ENCODE measurements at places on chromosomes 4 and X. TPM values are rescaled to one million over a fixed set of nuclear protein-coding genes. Genes with fewer than 3 reads are reported as not detected.

DNA sequence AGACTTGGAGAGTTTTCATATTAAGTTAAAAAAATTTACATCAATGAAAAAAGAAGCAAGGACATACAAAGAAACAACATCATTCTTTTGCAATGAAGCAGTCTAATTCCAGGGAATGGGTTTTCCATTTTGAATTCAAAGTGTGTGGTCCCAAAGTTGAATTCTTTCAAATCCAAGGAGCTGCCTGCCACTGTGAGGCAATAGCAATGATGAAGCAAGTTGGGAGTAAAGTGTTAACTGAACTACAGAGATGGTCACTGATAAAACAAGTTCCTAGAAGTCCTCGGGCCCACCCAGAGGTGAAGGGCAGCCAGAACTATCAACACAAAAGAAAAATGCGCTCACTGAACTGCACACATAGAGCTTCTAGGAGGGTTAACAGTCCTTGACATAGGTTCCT lies 115.9 kb downstream of the RAB28 start:
- DNase-seq, result no peak

DNA sequence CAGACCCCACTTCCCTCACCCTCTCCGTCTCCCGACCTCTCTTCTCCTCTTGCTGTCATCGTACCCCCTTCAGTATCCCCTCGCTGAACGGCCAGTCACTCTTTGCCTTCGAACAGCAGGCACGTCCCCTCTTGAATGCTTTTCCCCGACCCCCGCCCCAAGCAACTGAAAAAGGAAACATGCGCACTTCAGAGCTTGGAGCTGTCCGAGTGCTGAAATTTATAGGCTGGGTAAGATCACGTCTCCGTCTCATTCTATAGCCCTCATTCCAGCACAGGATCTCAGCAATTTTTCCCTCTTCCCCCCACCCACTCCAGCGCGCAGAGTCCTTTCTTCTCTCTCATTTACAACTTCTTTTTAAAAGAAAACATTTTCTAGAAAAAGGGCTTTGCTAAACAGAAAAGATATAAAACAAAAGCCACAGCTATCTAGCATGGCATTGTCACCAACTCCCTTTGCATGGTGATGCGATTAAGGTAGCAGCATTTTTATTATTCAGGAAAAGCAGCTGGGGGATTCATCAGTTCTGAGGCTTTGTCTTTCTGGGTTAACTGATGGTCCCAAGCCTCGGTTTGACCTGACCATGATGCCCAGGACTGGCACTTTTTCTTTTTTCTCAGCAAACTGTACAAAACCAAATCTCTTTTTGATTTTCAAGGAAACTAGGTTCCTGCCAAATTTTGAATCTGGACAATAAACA lies at the start of gene GLRA2:
Gene GLRA2, plus strand, starts transcription at position 247 of the 700 bp plus-strand sequence. CDS start 522 bp downstream, outside the sequence.
- DNase-seq, result no peak

The LGI2 gene
- 4.8 TPM for total RNA-seq

DNA sequence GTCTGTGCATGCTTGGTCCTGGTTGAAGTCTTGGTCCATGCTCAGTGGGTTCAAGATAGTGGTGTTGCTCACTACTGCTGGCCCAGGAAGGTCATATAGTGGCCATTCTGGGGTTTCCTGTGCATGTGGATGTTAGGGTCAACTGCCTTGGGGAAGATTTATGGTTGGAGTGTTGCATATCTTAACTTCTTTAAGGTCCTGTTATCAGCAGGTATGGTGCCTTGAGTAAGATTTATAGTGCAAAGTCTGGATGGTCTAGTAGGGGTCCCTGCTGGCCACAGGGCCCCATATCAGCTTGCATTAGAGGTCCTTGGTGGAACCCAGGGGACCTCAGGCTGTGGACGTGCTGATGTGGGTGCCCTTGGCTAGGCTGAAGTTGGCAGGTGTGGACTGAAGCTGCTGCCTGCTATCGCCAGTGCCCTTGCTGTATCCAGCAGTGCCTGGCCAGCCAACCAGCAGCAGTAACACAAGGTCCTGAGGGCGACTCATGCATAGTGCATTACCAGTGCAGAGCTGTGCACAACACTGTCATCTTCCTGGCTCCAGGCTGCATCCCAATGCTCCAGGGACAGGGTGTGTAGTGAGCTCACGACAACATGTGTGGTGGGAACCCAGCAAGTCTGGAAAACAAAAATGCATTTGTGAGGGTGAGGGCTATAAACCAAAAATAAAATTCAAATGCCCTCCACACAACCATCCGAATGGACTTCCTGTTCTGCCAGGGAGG lies 61.0 kb downstream of the BEX3 start:
- no peak for DNase-seq

DNA sequence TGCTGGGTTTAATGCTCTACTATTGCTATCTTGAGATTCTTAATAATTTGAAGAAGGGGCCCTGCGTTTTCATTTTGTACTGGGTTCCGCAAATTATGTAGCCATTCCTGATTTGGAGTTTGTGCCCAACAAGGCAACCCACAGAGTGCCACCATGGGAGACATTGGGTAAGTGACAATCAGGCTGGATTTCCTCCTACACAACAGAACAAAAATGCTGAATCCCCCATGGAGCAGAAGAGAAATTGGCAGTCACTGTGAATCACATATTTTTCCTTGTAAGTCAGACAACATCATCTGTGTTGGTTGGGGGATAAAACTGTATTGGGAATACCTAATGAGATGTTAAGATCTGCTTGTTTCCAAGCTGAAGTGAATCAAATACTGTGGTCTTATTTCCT lies 80.9 kb downstream of the CNGA2 start:
- no peak for DNase-seq

The COX7B2 gene
- not detected for total RNA-seq

DNA sequence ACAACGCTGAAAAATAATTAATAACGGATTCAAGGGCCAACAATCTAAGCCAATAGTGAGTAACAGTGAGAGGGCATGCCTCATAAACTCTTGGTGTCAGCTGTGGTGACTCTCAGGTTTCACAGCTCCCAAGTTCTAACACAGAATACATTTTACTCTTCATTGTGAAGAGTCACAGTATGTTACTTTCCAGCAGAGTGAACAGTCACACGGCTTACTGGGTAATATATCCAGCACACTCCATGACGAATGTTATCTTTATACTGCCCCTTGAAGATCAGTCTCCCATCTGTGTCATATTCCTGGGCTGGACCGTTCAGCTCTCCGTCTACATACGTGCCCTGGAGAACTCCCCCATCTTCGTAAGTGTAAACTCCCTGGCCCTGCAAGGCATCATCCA lies 23.1 kb downstream of the SETD7 start:
- no peak for DNase-seq

- DNase-seq, result no peak
Measured at GRCh38 chr4:144647095-144647561, 1.2 kb downstream of the HHIP start.

DNA sequence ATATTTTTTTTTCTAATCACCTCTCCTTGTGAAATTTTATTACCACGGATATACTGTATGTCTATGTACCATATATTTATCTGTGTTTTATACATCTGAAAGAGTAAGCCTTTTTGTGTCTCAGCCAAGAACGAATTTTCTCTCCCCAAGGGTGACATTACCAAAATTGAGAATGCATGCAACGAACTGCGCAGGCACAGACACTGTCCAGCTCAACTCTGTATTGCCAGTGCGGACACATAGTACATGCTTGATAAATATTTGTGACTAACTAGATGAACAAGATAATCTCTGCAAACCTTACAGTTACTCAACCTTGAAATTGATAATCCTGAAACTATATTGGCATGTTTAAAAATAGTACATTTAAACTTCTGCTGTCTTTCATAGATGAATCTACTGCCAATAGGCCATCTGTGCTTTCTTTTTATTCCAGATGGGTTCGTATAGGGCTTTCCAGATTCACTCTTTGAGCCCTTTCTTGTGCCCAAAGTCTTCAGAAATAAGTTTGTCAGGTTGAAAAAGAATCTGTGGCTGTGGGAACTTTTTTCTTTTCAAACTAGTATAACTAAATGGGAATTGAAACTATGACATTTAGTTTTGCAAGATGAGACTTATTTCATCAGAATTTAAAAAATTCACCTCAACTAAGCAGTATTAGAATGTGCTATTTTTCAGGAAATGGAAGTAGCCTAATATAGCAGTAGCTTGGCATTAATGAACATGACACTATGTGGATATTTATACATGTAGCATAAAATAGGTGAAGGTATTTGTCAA lies 38.9 kb downstream of the DTHD1 start:
- DNase-seq, result no peak

- no peak for DNase-seq
Measured at GRCh38 chr4:91322961-91323360, 980.8 kb upstream of the GRID2 start.

The ETDA gene
- total RNA-seq, result not detected

DNA sequence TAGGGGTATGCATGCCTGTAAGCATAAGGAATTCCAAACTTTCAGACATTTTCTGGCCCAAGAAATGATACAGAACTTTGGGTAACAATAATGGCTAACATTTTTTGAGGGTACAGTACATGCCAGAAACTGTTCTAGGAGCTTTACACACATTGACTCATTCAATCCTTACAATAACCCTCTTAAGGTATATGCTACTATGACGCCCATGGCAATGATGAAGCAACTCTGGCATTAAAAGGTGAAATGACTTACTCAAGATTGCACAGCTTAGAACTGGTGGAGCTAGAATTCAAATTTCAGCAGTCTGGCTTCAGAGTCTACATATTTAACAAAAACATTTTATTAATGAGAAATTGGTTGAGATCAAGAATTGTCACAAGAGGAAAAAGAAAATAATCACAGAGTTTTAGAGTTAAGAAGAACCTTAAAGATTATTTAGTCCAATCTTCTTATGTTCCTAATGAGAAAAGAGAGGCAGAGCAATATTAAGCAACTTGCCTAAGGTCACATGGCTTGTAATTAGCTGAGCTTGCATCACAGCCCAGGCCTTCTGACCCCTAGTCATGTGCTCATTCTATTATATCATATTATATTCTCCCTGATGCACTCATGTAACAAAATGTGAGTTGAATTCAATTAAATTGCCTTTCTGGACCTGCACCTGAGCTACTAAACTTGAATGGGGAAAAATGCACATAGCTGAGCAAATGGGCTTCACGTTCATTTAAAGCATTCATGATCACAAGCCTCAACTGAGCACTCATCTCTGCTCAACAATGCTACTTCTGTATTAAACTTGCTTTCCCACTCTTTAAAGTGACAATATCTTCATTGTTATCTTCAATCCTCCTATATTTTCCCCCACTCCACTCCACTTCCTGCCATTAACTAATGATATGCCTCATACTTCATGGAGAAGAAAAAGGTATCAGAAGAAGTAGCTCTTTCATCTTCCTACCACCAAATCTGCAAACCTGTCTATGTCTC lies 73.2 kb downstream of the ENOX2 start:
- DNase-seq, result no peak

- DNase-seq, result no peak
Measured at GRCh38 chrX:19514791-19515614, at the start of gene MAP3K15. Gene MAP3K15, minus strand, starts transcription at chrX:19515508. Its CDS starts 247 bp downstream, at chrX:19515261.

GRCh38 chrX:24200133-24200532 lies 50.6 kb downstream of the ZFX start:
- no peak for DNase-seq

GRCh38 chr4:82247629-82248028 lies 126.2 kb downstream of the HNRNPD start:
- no peak for DNase-seq

The DGKQ gene
- 9.3 TPM for total RNA-seq

GRCh38 chr4:7985891-7986441 lies 46.3 kb upstream of the AFAP1 start:
- no peak for DNase-seq

The MAGEB17 gene
- total RNA-seq, result not detected

The TLR3 gene
- total RNA-seq, result 2.0 TPM

DNA sequence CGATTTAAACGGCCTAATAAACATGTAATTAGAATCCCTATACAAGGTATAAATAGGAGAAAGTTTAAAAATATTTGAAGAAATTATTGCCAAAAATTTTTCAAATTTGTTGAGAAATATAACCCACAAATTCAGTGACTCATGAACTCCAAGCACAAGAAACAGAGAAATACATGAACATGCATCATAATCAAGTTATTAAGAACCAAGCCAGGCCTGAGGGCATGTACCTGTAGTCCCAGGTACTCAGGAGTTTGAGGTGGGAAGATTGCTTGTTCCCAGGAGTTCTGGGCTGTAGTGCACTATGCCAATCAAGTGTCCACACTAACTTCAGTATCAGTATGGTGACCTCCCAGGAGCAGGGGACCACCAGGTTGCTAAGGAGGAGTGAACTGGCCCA lies 341.9 kb downstream of the CAMK2D start:
- no peak for DNase-seq

DNA sequence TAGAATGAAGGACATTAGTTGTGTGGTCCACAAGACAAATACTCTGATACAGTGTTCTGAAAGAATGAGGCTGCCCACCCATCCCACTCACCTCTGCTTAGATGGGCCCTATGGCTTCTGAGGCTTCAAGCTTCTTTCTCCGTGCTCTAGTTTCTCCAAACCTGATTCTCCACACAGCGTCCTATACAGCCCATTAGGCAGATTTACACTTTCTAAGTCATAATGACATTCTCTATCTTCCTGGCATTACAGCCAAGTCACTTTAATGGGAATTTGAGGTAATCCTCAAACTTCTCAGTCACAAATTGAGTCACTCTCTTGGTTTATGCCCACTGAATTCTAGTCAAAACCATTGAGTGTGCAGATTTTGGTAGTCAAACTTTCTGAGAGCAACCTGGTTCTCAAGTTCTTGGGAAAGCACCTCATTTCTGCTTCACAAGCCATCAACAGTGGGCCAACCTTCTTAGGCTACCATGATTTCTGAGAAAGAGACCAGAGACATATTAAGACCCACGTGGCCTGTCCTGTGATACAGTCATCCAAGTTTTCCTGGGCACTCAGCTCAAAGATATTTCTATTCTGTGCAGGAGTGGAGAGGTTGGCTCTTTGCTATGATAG lies 6.2 kb upstream of the SETD7 start:
- no peak for DNase-seq

The ANKRD50 gene
- total RNA-seq, result 25.0 TPM

GRCh38 chr4:144699565-144699964 lies 53.6 kb downstream of the HHIP start:
- DNase-seq, result no peak

The FAM114A1 gene
- total RNA-seq, result 11.5 TPM

DNA sequence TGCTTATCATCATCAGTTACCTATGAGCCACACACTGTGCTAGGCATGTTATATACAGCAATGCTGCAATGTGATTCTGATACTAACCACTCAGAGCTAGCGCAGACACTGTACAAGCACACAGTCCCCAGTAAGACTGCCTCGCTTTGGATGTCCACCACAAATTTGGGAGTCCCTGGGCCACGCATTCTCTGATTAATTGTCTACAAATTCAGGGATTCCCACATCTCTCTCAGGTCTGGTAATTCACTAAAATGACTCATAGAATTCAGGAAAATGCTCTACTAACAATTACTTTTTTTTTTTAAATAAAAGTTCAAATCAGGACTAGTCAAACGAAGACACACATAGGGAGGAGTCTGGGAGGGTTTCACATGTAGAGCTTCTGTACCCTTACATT lies 652.1 kb upstream of the AADAT start:
- no peak for DNase-seq

DNA sequence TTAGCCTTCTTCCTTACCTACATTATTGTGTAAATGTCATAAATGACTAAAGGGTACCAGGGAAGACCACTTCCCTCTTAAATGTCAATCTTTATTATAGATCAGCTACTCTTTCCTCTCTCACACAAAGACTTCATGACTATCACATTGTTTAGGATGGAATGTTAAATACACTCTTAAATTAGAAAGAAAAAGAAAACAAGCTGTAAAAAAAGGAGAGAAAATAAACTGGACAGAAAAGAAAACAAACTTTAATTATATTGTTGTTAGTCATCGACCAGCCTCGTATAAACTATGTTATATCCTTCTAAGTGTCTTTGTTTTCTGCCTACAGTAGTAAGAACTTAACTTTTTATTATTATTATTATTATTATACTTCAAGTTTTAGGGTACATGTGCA lies 666.4 kb upstream of the NR3C2 start:
- DNase-seq, result no peak
